ENCODE measurements at places on chromosomes 12 and 14. TPM values are rescaled to one million over a fixed set of nuclear protein-coding genes. Genes with fewer than 3 reads are reported as not detected.

The HOMEZ gene
- 8.5 TPM for total RNA-seq

The IQSEC3 gene
- 0.01 TPM for total RNA-seq

The LYZ gene
- total RNA-seq = 0.05 TPM

The HOXC12 gene
- total RNA-seq = not detected

The MCRS1 gene
- total RNA-seq = 61.5 TPM

The INHBE gene
- 0.09 TPM for total RNA-seq

The RERGL gene
- not detected for total RNA-seq

The CLEC4C gene
- total RNA-seq = not detected

The STAB2 gene
- total RNA-seq = not detected

The TMEM121 gene
- 8.0 TPM for total RNA-seq

The PAH gene
- total RNA-seq = 0.14 TPM

The SPIC gene
- not detected for total RNA-seq

The ALG10B gene
- 3.7 TPM for total RNA-seq

The LBHD2 gene
- total RNA-seq = not detected

The PSMA3 gene
- total RNA-seq = 195 TPM

The DCP1B gene
- 7.3 TPM for total RNA-seq

The AICDA gene
- 0.15 TPM for total RNA-seq

The GPR68 gene
- 0.18 TPM for total RNA-seq

The HNF1A gene
- 4.0 TPM for total RNA-seq

The COX8C gene
- not detected for total RNA-seq

The FOXM1 gene
- total RNA-seq = 89.2 TPM

The ACSS3 gene
- total RNA-seq = not detected

The RNASE13 gene
- not detected for total RNA-seq

The NTN4 gene
- 36.5 TPM for total RNA-seq

The CLEC2A gene
- total RNA-seq = not detected

The TSHR gene
- total RNA-seq = not detected

The SIX4 gene
- 2.8 TPM for total RNA-seq

The SAMD15 gene
- 2.5 TPM for total RNA-seq

The SLIRP gene
- total RNA-seq = 346 TPM

The CCDC177 gene
- total RNA-seq = 0.05 TPM

The COCH gene
- total RNA-seq = 25.2 TPM

The CBLN3 gene
- total RNA-seq = 1.1 TPM

The CLBA1 gene
- total RNA-seq = 17.8 TPM

The SERPINA5 gene
- 0.28 TPM for total RNA-seq

The CCDC175 gene
- total RNA-seq = not detected

The KRT78 gene
- 0.15 TPM for total RNA-seq
